ENCODE measurements at places on chromosomes 5 and 9.

GRCh38 chr9:14270358-14271092 lies 43.4 kb downstream of the NFIB start:
- H3K27me3 ChIP-seq: peaks cover 3% of the 10 kb centered on the region
- no peak for DNase-seq
- H3K4me3 ChIP-seq: no peak overlapping the region
- no peaks in the 10 kb centered on the region for H3K4me1 ChIP-seq

GRCh38 chr9:129584136-129584535 lies 36.8 kb downstream of the C9orf50 start:
- peaks cover 39% of the 10 kb centered on the region for H3K4me1 ChIP-seq
- no peak overlapping the region for H3K27ac ChIP-seq
- peak; percentile 55 for DNase-seq
- no peaks in the 10 kb centered on the region for H3K36me3 ChIP-seq
- no peaks in the 10 kb centered on the region for H3K27me3 ChIP-seq

DNA sequence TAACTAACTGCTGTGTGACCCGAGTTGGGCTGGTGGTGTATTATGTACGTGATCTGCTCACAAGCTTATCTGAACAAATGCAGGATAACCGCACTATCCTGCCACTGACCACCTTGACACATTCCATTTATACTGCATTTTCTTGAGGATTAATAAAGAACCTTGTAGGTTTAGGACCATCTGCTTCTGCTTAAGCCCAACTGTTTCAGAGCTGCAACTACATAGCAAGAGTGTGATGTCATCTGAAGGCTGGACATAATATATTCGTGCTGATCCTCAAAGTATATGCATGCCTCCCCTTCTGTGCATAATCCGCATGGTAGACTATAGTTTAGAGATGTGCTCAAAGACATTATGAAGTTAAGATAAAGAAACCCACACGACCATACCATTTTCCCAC lies 435.9 kb downstream of the BNC2 start:
- no peak overlapping the region for H3K4me3 ChIP-seq
- H3K27me3 ChIP-seq: no peaks in the 10 kb centered on the region
- H3K4me1 ChIP-seq: no peaks in the 10 kb centered on the region

- H3K4me3 ChIP-seq: peak within 1 kb of the TSS; percentile 94
- peak; percentile 85 for DNase-seq
- peak within 1 kb of the TSS; percentile 76 for H3K27ac ChIP-seq
- peaks cover 30% of the 10 kb centered on the region for H3K4me1 ChIP-seq
- H3K27me3 ChIP-seq: no peaks in the 10 kb centered on the region
These were observed at the start of gene MAP3K1 for GRCh38 chr5:56814963-56815657. MAP3K1 (plus strand) TSS chr5:56815549; CDS start chr5:56815574, 25 bp downstream.

DNA sequence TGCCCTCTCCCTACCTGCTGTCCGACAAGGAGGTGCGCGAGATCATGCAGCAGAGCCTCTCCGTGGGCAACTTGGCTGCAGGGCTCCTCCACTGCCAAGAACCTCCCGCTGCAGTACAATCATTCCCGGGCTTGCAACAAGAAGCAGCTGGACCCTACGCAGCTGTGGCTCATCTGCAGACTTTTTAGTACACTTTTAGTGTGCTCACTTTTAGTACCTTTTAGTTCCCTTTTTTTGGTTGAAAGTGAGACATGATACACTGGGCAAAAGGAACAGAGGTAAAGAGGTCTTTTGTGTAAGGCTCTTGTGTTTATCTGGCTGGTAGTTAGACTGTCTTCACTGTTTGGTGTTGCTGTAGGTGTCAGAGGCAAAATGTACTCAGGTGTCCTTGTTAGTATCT lies 58.1 kb upstream of the SPTLC1 start:
- DNase-seq: no peak
- H3K4me1 ChIP-seq: no peaks in the 10 kb centered on the region
- H3K36me3 ChIP-seq: no peaks in the 10 kb centered on the region

GRCh38 chr9:123927625-123928532 lies 2.0 kb downstream of the DENND1A start:
- H3K4me1 ChIP-seq: peaks cover 25% of the 10 kb centered on the region
- peak overlapping the region; percentile 76 for H3K4me3 ChIP-seq
- no peak overlapping the region for H3K27ac ChIP-seq
- no peaks in the 10 kb centered on the region for H3K36me3 ChIP-seq
- DNase-seq: no peak
